Osteocyte (in vitro differentiated cells): ENCODE measurements at places on chromosomes 7 and 10. TPM values are rescaled to one million over a fixed set of nuclear protein-coding genes. Genes with fewer than 3 reads are reported as not detected.

- H3K27ac ChIP-seq, result no peak overlapping the region
- H3K4me3 ChIP-seq, result no peak overlapping the region
- no peak for DNase-seq
- peaks cover 3% of the 10 kb centered on the region for H3K4me1 ChIP-seq
- H3K36me3 ChIP-seq, result peaks cover 2% of the 10 kb centered on the region
- no peaks in the 10 kb centered on the region for H3K27me3 ChIP-seq
Observed at GRCh38 chr7:2003931-2004812, 228.6 kb downstream of the MAD1L1 start.

DNA sequence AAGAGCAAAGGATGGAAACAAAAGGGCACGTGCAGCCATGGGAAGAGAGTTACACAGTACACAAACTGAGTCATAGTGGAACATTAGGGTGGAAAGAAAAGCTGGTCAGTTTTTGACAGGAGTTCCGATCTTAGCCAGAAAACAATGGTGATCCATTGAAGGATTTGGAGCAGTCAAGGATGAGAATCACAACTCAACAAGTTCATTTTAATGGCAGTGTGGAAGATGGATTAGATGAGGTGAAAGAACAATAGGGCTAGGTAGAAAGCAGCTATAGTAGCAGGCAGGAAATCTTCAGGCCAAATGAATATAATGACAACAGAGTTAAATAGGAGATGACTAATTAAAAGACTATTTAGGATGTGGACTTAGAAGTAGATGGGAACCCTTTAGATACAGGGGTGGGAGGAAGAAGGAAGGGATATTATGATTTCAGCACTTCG, 136.3 kb downstream of the DOCK4 start:
- no peak overlapping the region for H3K27ac ChIP-seq
- no peak for DNase-seq
- H3K36me3 ChIP-seq, result peaks cover 6% of the 10 kb centered on the region
- no peak overlapping the region for H3K4me3 ChIP-seq
- no peaks in the 10 kb centered on the region for H3K27me3 ChIP-seq

DNA sequence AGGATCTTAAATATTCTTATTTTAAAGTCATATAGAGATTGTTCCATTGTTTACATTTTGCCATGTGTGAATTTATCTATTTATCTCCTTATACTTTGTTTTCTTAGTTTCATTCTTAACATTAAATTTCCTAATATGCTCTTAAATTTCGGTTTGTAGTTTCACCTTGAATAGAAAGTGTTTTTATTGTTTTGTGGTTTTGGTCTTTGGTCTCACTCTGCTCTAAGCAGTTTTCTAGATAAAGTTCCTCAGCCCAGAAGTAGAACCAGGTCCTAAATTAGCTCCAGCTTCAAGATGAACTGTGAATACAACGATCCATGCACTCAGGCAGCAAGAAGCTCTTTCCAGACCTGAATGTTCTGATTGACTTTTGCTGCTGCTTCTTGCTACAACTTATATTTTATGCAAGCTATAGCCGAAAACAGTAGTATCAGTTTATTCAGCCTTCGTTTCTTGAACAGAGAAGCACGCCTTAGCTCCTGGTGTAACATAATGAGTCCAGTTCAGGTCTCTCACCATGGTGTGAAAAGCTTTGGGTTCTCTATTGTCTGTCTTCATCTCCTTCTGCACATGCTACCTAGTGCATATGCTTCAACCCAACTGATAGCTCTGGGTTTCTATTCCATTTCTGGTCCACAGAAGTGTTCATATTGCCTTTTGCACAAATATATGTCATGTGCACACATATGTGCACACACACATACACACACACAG, 95.3 kb downstream of the SEM1 start:
- H3K4me1 ChIP-seq, result no peaks in the 10 kb centered on the region
- no peak overlapping the region for H3K27ac ChIP-seq
- no peak for DNase-seq
- H3K36me3 ChIP-seq, result no peaks in the 10 kb centered on the region
- no peak overlapping the region for H3K4me3 ChIP-seq

GRCh38 chr7:136036336-136036735, 59.2 kb upstream of the MTPN start:
- no peak overlapping the region for H3K4me3 ChIP-seq
- H3K27ac ChIP-seq, result no peak overlapping the region
- no peak for DNase-seq
- no peaks in the 10 kb centered on the region for H3K36me3 ChIP-seq
- H3K27me3 ChIP-seq, result peaks cover 23% of the 10 kb centered on the region
- H3K4me1 ChIP-seq, result no peaks in the 10 kb centered on the region

DNA sequence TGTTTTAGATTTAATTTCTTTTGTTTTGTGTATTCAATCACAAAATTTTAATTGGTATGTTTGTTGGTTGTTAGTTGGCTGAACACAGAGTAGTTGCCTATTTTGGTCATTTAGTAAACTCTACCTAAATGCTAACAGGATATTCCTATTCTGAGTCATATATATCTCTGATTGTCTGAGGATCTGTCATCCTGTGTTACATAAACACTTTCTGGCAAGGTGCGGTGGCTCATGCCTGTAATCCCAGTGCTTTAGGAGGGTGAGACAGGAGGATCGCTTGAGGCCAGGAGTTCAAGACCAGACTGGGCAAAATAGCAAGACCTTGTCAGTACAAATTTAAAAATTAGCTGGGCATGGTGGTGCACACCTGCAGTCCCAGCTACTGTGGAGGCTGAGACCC, 178.6 kb downstream of the PLCE1 start:
- H3K36me3 ChIP-seq, result peaks cover 3% of the 10 kb centered on the region
- no peaks in the 10 kb centered on the region for H3K27me3 ChIP-seq
- H3K27ac ChIP-seq, result no peak overlapping the region

DNA sequence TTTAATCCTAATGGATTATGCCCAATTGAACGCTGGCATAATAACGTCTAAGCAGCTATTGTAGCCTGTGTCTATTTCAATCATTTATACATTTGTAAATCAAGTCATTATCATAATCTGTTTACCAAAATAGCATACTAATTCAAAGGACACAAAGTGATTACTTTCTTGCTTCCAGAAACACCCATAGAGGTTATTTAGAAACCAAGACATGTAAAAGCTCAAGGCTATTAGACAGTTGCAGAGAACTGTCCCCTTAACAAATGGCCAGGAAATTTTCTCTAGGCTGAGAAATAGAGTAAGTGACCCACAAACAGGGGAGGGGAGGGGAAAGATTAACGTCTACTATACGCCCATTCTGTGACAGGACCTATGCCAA, 455.7 kb downstream of the PARD3 start:
- H3K4me3 ChIP-seq, result no peak overlapping the region
- no peaks in the 10 kb centered on the region for H3K27me3 ChIP-seq
- DNase-seq, result no peak
- H3K36me3 ChIP-seq, result peaks cover 31% of the 10 kb centered on the region
- no peak overlapping the region for H3K27ac ChIP-seq

DNA sequence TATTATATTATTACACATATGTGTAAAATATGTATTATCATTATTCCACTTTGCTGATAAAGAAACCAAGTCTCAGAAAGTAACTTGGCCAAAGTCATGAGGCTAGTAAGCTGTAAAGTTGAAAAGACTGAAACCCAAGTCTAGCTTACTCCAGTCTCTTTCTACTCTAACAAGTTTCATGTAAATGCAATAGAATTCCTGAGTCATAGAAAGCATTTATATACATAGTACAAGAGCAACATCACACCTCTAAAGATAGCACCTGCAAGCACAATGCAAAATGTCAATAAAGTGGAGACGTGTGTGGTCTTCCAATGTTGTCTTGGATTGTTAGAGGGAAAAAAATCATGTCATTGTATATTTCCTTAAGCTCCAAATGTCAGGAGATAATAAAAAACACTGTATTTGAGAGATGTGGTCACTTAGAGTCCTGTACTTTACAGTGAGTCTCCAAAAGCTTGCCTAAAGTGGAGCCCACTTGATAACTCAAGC, 430.3 kb upstream of the NRP1 start:
- no peaks in the 10 kb centered on the region for H3K36me3 ChIP-seq
- no peak overlapping the region for H3K4me3 ChIP-seq
- H3K27me3 ChIP-seq, result peaks cover 8% of the 10 kb centered on the region
- H3K27ac ChIP-seq, result no peak overlapping the region

- no peaks in the 10 kb centered on the region for H3K36me3 ChIP-seq
- no peak for DNase-seq
- no peak overlapping the region for H3K4me3 ChIP-seq
Observed at GRCh38 chr7:132102942-132103341, 473.3 kb downstream of the PLXNA4 start.

DNA sequence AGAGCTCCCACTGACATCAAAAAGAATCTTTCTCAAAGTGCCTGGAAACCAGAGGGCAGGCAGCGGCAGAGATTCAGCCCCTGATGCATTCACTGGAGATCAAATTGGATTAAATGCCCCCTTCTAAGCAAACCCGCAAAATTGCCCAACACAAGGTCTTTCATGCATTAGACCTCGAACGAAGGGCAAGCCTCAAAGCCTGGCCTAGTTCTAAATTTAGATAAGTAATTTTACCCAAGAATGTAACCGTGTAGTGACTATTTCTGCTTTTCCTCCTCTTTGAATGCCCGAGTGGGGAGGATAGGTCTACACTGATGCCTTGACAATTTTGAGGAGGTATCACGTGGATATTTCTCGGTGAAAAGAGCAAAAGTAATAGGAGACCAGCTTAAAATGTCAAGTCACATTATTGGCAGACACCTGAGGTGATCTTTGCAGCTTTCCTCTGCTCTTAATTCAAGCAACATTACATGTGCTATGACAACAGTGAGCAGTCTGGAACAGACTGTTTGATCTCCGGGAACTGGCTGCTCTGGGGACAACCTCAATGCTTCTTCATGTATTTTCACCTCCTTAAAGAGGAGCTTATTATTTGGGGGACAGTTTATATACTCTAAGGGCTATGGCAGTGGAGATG, 1263.5 kb upstream of the AUTS2 start:
- no peak overlapping the region for H3K4me3 ChIP-seq
- H3K36me3 ChIP-seq, result no peaks in the 10 kb centered on the region
- no peaks in the 10 kb centered on the region for H3K4me1 ChIP-seq
- H3K27ac ChIP-seq, result no peak overlapping the region

GRCh38 chr7:92848851-92849250, 12.5 kb upstream of the CDK6 start:
- H3K27me3 ChIP-seq, result no peaks in the 10 kb centered on the region
- no peak overlapping the region for H3K4me3 ChIP-seq
- H3K4me1 ChIP-seq, result peaks cover 8% of the 10 kb centered on the region
- no peaks in the 10 kb centered on the region for H3K36me3 ChIP-seq
- no peak overlapping the region for H3K27ac ChIP-seq
- no peak for DNase-seq

GRCh38 chr10:89308736-89309135, 6.9 kb downstream of the IFIT2 start:
- DNase-seq, result no peak
- peaks cover 32% of the 10 kb centered on the region for H3K36me3 ChIP-seq
- H3K27me3 ChIP-seq, result no peaks in the 10 kb centered on the region
- H3K4me3 ChIP-seq, result no peak overlapping the region

DNA sequence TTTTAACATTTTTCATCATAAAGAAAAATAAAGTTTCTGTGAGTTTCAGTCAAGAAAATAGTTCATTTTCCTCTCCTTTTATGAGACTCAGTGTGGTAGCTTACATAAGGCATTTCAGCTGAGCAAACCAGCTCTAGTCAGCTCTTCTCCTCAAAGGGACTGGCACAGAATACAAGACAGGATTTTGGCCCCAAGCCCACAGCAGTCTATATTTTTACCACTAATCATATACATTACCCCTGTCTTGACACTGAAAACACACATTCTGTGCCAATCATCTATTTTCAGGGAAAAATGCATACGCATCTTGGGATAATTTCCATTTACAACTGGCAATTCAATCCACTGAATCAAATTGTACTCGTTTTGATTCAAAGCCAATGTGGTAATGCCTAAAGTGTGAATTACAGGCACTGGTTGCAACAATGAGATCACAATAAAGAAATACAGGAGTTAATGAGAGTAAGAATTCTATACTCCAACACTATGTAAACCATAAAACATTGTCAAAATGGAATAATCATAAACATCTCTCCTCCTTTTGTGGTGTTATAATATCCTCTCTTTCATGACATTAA, 186.4 kb downstream of the CACNA2D1 start:
- no peaks in the 10 kb centered on the region for H3K36me3 ChIP-seq
- no peak overlapping the region for H3K27ac ChIP-seq
- DNase-seq, result no peak
- no peaks in the 10 kb centered on the region for H3K27me3 ChIP-seq
- H3K4me3 ChIP-seq, result no peak overlapping the region

DNA sequence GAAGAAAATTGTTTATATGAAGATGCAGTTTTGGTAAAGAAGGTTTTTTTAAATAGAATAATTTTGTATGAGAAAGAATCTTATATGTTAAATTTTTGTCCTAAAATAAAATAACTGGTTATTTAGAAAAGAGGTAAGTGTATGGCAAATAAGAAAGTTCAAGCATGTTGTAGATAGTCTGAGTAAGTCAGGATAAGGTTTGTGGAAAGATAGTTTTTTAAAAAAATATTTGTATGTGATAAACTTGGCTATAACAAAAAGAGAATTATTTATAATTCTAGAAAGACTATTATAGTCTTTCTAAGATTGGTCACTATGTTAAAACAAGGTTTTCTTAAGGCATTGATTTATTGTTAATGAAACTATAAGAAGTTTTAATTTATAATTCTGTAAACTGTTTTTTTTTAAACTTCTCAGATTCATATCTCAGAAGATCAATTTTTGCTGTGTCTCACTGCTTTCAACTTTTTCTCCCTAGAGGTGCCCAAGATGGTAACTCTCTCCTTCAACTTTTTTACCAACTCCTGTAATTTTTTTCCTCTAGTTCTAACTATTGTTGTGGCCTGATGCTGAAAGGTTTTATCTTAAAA, 698.6 kb downstream of the CCSER2 start:
- H3K4me1 ChIP-seq, result no peaks in the 10 kb centered on the region
- H3K27ac ChIP-seq, result no peak overlapping the region
- no peaks in the 10 kb centered on the region for H3K27me3 ChIP-seq
- no peak for DNase-seq

GRCh38 chr7:17062151-17063044, 180.6 kb upstream of the AGR3 start:
- no peaks in the 10 kb centered on the region for H3K27me3 ChIP-seq
- H3K4me1 ChIP-seq, result peaks cover 30% of the 10 kb centered on the region
- H3K36me3 ChIP-seq, result no peaks in the 10 kb centered on the region
- DNase-seq, result no peak
- no peak overlapping the region for H3K27ac ChIP-seq

- H3K27me3 ChIP-seq, result peaks cover 27% of the 10 kb centered on the region
- H3K27ac ChIP-seq, result no peak overlapping the region
- peaks cover 8% of the 10 kb centered on the region for H3K4me1 ChIP-seq
- H3K36me3 ChIP-seq, result no peaks in the 10 kb centered on the region
- DNase-seq, result peak; percentile 4
Observed at GRCh38 chr10:33616956-33617355, 282.5 kb upstream of the NRP1 start.

GRCh38 chr10:92750791-92751533, 61.2 kb downstream of the HHEX start:
- H3K4me3 ChIP-seq, result no peak overlapping the region
- H3K36me3 ChIP-seq, result no peaks in the 10 kb centered on the region
- no peak for DNase-seq
- no peaks in the 10 kb centered on the region for H3K4me1 ChIP-seq

- H3K4me3 ChIP-seq, result no peak overlapping the region
- no peak for DNase-seq
- peaks cover 67% of the 10 kb centered on the region for H3K4me1 ChIP-seq
Observed at GRCh38 chr10:86798025-86798424, 41.6 kb downstream of the BMPR1A start.

Gene IKZF1
- total RNA-seq, result not detected in 2 replicates

Gene CNPY1
- total RNA-seq, result not detected in 2 replicates

Gene A1CF
- not detected in 2 replicates for total RNA-seq

Gene HHEX
- 1.2 and 1.7 TPM in 2 replicates for total RNA-seq

Gene GATA3
- not detected in 2 replicates for total RNA-seq

Gene NRCAM
- total RNA-seq, result 78.3 and 81.8 TPM in 2 replicates

Gene ELN
- total RNA-seq, result 13.3 and 13.5 TPM in 2 replicates

Gene PRPS1L1
- total RNA-seq, result not detected in 2 replicates

Gene OR2A1
- not detected in 2 replicates for total RNA-seq

Gene PCDH15
- 2.6 and 3.0 TPM in 2 replicates for total RNA-seq

Gene OR2A5
- not detected in 2 replicates for total RNA-seq

Gene PDE6C
- not detected in 2 replicates for total RNA-seq
